ENCODE measurements at places on chromosomes 12 and 14.

DNA sequence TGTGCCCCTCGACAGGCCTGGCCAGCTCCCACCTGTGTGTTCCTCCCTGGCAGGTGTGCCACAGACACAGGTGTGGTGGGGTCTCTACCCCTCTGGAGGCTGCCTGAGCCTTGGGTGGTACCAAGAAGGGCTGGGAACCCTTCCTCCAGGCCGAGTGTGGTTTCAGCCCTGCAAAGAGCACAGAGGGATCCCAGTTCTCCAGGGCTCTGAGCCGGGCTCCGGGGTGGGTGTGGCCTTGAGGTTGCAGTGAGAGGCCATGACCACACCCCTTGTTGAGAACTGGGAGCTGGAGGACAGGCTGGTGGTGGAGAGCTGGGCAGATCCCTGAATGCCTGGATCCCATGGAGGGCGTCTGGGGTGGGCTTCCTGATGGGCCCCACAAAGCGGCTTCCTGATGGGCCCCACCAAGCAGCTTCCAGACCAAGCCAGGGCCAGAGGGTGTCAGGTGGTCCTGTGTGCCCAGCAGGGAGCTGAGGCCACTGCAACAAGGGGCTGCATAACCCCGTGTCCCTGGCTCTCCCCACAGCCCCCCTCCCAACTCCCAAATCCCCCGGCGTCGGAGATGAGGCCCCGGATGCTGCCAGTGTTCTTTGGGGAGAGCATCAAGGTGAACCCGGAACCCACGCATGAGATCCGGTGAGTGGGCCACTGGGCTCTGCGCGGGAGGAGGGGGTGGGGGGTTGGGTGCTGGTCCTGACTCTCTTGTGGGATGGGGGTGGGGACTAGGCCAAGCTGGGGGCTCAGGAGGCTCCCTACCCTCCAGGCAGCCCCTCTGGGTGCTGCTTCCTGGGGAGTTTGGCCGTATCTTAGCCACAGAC is 16.6 kb downstream of the RFLNA start:
- no peak for DNase-seq

DNA sequence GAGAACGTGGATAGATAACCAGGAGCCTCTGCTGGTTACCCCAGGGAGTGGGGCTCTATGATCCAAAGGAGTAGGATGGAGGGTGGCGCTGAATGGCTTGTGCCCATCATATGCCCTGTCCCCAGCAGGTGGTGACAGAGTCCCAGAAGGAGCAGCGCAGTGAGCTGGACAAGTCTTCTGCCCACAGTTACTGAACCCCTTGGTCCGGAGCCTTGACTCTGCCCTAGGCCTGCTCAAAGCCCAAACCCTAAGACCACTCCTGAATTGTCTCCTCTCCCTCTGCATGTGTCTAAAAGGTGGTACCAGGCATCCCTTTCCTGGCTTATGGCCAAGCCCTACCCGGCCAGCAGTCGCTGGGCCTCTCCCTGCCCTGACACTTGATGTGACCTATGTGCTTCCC is 3.2 kb downstream of the PRPH start:
- peak; percentile 35 for DNase-seq

- no peak for DNase-seq
These were observed 16.8 kb downstream of the FLVCR2 start for GRCh38 chr14:75595226-75595625.

DNA sequence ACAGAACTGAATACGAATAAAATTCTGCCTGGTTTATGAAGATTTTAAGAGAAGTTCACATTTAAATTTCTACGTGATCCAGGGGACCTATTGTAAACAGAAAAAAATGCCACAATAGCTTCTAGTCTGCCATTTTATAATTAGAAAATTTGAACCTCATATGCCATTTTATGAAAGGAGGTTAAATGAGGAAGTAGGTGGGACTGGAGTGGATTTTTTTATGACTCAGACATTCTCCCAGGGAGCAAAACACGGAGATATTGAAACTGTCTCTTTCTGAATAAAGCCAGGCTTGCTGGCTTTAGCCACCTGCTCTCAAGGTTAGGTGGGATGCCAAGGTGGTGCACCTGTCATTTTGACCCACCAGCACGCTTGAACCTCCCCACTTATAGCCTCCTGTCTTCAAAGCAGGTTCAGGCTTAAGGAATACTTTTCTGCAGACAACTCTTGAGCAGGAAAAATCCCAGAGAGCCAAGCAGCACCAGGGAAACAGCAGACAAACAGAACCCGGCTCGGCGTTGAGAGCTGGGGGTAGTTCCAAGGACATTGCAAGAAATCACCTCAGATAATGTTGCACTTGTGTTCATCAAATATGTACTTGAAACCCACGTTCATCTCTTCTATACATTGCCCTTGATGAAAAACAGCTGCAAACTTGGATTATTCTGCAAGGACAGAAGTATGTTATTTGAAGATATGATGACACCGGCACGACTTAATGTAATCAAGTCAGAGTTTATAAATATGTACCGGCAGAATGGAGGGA is 203.7 kb downstream of the PPM1H start:
- peak; percentile 33 for DNase-seq

DNA sequence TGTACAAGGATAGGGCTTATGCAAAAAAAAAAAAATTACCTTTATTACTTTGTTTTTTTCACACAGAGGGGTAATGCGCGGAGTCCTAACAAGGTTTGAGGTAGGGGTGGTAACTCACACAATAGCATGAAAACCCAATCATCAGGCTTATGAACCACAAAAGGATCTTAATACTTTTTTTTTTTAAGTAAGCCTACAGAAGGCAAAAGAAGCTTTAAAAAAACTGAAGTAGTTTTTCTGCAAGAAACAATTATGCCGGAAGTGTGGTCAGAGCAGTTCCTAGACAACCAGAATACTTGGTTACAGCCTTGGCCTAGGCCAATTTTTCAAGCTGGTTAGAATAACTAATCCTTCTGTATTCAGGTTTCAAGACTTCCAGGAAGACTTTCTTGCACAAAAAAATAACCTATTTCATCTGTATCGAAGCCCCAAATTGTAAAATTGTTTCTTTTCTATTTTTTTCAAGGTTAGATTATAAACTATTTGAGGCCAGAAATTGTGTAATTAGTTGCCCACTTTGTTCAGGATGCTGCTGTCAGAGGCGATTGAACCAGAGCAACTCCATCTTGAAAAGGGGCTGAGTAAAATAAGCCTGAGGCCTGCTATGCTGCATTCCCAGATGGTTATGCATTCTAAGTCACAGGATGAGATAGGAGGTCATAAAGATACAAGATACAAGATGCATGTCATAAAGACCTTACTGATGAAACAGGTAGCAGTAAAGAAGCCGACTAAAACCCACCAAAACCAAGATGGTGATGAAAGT is 1.8 kb upstream of the GNS start:
- DNase-seq: no peak

GRCh38 chr12:133129368-133130037 is 571 bp downstream of the ZNF891 start:
- DNase-seq: no peak

DNA sequence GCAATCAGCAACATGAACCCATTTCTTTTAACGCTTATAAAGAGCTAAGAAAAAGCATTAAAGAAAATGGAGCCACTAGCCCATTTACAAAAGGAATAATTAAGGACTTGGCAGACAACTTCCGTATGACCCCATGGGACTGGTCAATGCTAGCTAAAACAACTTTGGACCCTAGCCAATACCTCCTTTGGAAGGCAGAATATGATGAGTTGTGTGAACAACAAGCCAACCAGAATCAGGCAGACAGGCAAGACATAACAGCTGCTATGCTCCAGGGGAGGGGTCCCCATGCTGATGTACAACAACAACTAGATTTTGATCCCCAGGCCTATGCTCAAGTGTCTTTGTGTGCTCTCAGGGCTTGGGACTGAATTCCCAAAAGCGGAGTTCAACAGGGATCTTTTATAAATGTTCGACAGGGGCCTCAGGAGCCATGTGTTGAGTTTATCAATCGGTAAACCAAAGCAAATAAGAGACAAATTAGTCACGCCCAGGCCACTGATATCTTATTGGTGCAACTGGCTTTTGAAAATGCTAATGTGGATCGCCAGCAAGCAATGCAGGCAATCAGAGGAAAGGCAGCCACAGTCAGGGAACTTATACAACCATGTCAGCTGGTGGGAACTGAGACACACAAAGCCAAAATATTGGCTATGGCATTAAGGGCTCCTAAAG is 254.4 kb upstream of the DIO2 start:
- no peak for DNase-seq

DNA sequence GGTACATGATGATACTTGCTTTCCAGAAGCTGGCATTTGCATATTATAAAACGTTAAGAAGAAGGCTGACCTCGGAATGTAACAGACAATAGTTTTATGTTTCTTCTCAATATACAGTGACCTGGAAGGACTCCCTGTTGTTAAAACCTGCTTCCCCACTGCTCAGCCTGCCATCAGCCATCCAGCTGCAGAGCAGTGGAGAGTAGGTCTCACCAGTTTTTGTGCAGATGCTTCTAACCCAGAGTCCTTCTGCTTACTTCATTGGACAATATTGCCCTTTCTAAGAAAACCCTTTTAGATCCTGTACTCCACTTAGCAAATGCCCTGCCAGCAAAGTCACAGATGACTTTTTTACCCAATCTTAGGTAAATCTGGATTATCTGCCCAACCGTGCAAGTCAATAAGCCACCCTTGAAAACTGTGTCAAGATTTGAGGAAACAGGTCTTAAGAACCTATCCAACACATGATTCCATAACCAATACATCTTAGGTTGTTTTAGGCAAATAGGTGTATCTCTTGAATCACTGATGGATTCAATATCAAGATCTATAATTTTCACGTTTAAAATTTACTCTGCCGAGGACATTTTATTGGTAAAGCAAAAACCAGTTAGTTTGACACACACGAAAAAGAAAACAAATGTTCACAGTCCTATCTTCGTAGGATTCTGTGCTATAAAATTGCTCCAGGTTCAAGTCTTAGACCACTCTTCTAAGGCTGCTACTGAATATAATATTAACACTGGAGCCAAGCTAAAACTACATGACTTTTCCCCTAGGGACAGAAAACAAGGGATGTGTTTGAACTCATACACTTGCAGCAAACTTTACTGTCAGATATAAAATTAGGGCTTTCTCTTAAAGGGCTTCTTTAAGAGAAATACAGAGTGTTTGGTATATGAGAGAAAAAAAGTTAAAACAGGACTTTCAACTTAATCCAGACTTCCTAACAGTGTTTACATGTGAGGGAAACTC is 5.7 kb downstream of the PHLDA1 start:
- DNase-seq: no peak

- peak; percentile 55 for DNase-seq
These were observed 10.3 kb downstream of the TBPL2 start for GRCh38 chr14:55430024-55430690.

- DNase-seq: no peak
These were observed 19.4 kb upstream of the SELPLG start for GRCh38 chr12:108653082-108653516.

- no peak for DNase-seq
These were observed 17.2 kb upstream of the C12orf76 start for GRCh38 chr12:110065540-110065939.

GRCh38 chr12:113334786-113335539 is at the start of gene SLC8B1:
TSS of gene SLC8B1 (minus strand) at chr12:113335109. CDS start at chr12:113332878, 2,231 bp downstream.
- DNase-seq: peak; percentile 71

- peak; percentile 33 for DNase-seq
These were observed 7.4 kb upstream of the AMIGO2 start for GRCh38 chr12:47087088-47087688.

DNA sequence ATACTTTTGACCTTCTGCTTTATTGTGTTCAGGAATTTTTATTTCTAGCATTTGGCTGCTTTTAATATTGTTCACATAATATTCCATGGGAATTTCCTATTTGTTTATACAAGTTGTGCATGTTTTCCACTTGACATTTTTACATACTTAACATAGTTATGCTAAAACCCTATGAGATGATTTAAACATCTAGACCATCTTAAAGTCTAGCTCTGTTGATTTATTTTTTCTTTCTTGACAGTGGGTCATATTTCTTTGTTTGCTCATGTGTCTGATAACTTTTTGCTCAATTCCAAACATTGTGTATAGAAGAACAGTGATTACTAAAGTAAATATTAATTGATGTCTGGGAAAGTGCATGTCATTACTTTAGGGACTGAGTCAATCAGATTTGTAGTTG is 202.1 kb upstream of the PDZRN4 start:
- no peak for DNase-seq

DNA sequence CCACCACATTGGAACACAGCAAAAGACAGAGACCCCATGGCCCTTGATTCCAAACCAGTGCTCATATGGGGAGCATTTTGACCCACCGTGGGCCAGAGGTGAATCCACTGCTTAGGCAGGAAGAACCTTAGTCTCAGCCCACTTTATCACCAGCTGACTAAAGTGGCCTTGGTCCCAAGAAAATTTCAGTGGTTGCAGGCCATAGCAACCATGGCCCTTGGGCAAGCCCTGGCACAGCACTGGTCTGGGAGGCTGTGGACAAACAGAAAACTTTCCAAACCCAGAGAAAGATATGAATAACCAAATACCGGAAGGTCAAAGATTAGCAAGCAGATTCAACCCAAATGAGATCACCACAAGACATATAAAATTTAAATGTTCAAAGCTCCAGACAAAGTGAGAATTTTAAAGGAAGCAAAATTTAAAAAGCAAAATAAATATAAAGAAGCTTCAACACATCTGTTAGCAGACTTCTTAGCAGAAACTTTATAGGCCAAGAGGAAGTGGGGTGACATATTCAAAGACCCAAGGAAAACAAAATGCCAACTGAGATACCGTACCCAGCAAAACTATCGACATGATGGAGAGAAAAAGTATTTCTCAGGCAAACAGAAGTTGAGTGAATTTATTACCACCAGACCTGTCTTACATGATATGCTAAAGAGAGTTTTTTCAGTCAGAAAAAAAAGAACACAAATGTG is 7.8 kb downstream of the KLRK1 start:
- DNase-seq: no peak

DNA sequence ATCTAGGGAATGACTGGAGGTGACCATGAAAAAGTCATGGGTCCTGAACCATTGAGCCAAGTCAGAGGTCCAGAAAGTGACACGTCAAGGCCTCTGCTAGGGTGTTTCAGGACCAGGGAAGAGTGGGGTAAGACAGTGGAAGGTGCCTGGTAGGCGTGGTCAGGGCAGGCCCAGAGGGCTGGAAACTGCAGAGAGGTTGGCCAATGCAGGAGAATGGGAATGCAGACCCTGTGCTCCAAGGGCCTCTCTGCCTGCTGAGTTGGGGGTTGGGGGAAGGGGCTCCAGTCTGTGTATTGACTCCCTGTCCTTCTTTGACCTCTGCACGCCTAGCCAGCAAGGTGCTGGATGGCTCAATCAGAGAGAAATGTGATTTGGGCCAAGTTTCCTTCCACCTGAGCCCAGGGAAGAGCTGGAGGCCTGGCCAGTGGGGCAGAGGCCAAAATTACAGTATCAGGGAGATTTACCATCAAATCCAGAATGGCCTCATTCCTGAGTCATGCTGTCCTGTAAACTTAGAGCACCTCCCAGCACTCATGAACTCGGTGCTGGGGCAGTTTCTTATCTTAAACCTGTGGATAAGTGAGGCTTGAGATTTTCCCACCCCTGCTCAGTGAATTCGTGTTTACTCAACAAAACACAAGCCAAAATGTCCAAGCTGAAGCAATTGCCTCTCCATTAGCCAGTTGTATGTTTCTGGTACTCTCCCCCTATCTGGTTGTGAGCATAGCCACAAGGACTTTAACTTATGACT is 24.4 kb downstream of the IRF2BPL start:
- DNase-seq: no peak

- no peak for DNase-seq
These were observed 157.9 kb upstream of the PARP11 start for GRCh38 chr12:4030929-4031702.
